Stimulated activated CD4-positive, alpha-beta T cell treated with anti-CD3 and anti-CD28 coated beads, Interleukin-1b, Interleukin-23, amount 100 ng/mL, for 1 hour (primary cell): ENCODE measurements at places on chromosomes 3 and 15.

GRCh38 chr15:40234783-40235182, 4.1 kb upstream of the PAK6 start:
- no peak for DNase-seq

DNA sequence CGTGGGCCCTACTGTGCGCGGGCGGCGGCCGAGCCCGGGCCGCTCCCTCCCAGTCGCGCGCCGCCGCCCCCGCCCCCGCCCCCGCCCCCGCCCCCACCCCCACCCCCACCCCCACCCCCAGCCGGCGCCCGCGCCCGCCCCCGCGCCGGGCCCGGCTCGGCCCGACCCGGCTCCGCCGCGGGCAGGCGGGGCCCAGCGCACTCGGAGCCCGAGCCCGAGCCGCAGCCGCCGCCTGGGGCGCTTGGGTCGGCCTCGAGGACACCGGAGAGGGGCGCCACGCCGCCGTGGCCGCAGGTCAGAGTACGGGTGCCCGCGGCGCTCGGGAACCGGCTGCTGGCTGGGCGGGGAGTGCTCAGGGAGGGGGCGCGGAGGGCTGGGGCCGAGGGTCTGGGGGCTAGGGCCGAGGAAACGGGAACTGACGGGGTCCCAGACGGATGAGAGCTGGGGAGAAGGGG, 1.1 kb upstream of the PPARG start:
- no peak for DNase-seq

DNA sequence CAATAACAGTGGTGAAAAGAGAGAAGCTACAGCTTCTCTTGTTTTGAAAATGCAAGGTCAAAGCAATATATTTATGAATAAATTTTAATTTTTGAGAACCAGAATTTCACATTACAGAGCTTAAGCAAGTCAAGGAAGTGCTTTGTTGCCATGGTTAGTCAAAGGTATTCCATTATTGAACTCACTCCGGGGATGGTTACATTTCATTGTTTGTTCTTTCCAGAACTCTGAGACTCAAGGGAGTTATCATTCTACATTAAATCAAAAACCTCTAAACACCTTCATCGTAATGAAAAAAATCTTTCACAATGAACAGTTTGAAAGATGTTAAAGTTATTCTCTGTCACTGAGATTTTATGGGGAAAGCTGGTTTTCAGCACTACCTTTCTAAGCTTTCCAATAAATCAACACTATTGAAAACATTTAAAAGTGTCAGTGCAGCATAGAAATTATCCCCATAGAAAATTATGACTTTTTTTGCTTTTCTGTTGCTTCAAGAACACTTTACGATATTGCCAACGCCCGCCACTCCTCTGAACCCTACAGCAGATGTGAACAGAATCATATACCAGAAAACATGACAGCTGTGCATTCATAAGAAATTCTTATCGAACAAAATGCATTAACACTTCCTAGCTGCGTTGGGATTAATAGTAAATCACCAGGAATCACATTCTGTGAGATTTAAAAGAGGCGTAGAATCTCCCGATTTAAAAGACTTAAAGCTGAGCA, 83.0 kb downstream of the OTOL1 start:
- DNase-seq = no peak

DNA sequence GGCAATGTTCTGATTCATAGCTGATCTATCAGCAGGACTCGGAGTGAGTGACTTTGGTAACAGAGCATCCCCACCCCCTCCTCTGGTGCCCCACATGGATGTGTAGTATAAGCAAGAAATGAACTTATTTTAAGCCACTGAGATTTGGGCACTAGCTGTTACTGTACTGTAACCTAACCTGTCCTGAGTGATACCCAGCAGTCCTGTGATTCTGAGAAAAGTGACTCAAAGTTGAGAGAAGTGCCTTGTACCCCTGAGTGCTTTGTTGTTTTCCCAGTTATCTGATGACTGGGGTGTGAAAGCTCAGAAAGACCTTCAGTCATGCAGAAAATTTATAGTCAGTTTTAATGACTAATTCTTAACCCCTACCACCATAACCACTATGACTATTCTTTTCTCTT, 439.9 kb upstream of the RBMS3 start:
- no peak for DNase-seq

GRCh38 chr15:29904757-29905417, 82.6 kb upstream of the TJP1 start:
- no peak for DNase-seq

- DNase-seq = no peak
These were observed 41.6 kb downstream of the ZBTB11 start for GRCh38 chr3:101635345-101635744.

DNA sequence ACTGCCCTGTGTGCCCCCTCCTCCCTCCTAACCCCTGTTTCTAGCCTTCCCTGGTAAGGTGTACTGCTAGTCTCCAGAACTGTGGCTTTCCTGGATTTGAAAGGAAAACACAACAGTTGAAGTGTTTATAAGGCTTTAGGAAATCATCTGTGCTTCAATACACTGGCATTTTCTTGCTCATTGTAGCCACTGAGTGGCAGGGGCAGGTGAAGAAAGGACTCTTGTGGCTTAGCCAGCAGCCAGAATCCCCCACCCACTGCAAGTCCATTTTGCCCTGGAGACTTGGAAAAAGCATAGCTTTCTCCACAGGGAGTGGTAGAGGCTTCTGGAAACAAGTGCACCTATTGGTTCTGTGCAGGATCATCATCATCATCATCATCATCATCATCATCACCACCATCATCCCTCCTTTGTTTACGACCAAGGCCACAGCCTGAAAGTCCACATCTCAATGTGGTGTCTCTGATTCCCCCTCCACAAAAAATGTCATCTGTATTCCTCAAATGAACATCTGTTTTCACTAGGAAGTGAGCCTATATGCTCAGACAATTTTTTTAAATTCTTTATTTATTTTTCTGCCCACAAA, 33.4 kb downstream of the AQP9 start:
- DNase-seq = no peak

GRCh38 chr3:9946112-9947024, 5.8 kb downstream of the PRRT3 start:
- peak; percentile 66 for DNase-seq

GRCh38 chr3:42999212-42999611, 20.1 kb downstream of the GASK1A start:
- no peak for DNase-seq

DNA sequence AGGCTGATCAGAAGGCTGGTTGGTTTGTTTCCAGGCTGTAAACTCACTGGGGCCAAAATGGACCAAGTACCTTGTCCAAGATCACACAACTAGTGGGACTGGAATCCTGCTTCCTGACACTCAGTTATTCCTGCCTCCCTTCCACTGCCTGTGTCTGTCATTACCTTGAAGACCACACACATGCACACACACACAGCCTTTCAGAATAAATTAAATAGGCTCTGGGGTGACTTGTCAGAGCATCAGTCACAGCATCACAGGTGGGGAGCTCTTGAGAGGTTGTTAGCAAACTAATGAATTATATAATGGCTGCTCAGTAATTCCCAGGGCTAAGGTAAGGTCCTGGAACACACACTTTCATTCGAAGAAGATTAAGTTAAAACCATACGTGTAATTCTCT, 231.8 kb downstream of the UACA start:
- no peak for DNase-seq

- no peak for DNase-seq
These were observed 257.1 kb upstream of the TRIM42 start for GRCh38 chr3:140420621-140421357.

DNA sequence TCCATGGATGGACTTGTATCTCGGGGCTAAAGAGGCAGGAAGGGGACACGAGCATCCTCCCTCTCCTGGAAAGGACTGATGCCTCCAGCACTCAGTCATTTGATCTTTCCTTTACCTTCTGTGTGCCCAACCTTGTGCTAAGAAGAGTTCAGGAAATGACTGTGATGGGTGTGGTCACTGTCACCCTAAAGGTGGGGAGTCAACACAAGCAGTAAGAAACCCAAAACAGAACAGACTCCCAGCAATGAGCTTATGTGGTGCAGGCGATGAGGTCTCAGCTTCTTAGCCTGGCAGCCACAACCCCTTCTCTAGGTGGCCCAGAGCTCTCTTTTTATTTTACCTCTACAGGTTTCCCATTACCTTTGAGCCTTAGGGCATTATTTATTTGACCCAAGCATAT, 3.8 kb downstream of the MPI start:
- no peak for DNase-seq

- no peak for DNase-seq
These were observed 1216.9 kb upstream of the GBE1 start for GRCh38 chr3:82978368-82978767.

GRCh38 chr15:60853109-60853508, 374.2 kb upstream of the ICE2 start:
- DNase-seq = no peak

GRCh38 chr3:56323986-56324420, 144.3 kb downstream of the ERC2 start:
- no peak for DNase-seq

GRCh38 chr3:72141264-72141663, 356.3 kb upstream of the PROK2 start:
- no peak for DNase-seq

DNA sequence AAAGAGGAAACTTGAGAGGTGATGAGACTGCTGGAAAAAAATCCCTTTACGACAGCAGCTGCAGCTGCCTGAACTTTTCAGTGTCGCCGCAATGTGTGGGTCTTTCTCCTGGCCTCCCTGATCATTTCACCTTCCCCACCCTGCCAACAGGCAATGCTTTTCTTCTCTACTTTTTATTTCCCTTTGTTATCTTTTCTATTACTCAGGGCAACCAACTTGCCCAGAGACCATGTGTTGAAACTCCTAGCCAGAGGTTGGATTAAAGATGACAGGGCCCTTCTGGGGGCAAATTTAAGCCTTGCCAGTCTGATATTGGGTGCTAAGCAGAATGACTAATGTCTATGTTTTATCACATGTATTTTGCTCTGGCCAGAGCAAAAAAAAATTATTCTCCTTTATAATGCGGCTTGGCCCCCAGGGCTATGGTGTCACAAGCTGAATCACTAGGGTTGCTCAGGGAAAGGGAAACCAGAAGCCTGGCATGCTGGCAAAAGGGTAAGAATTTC, 51.5 kb upstream of the CFAP20DC start:
- DNase-seq = no peak
